Glutamatergic neuron (in vitro differentiated cells): ENCODE measurements at places on chromosomes 3 and 15. TPM values are rescaled to one million over a fixed set of nuclear protein-coding genes. Genes with fewer than 3 reads are reported as not detected.
A peak's percentile ranks its signal among the peaks of the same experiment; 100 is the strongest.

DNA sequence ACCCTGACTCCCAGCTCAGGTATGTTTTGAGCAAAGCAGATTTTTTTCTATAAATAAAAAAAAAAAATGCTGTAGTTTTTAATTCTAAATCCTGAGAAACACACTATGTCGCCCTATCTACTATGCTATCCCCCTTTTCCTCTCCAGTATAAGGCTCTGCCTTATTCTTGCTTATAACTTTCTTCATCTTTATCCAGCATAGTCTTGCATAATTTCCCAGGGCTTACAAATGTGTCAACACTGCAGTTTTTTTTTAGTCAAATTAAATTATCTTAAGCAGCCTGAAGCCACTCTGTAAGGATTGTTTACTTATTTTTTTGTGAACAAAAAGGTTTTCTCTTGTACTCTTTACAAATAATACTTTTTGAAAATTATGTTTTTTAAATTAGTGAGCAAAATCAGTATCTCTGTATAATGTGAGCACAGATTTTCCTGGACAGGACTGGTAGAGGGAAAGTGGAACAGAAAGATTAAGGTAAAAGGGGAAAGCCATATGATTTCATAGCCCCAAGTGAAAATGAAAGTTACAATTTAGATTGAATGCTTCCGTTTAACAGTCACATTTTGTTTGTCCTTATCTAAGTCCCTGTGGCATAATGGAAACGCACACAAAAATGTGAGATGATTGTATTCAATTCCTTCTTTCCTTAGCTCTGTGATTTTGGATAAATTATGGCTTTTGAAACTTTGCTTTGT, 5.6 kb upstream of the PYDC2 start:
- no peak overlapping the region for H3K27ac ChIP-seq
- H3K4me1 ChIP-seq = no peaks in the 10 kb centered on the region
- no peaks in the 10 kb centered on the region for H3K27me3 ChIP-seq
- H3K4me3 ChIP-seq = no peak overlapping the region

DNA sequence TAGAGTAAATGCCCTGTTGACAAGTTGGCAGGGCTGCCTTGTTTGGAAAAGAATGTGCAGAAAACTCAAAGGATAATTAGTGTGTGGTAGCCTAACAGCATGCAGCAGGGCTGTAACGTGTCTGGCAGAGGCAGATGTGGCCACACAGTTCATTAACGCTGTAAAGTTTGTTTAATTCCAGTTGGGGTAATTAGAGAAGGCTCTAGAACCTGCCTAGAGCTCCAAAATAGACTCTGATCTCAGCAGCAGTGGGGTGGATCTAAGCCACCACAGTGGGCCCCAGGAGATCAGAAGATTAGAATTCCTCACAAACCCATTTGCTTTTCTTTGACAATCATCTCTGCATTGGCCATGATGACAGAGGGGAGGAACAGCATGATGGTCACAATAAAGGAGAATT, 65.1 kb upstream of the LEKR1 start:
- DNase-seq = no peak
- H3K36me3 ChIP-seq = no peaks in the 10 kb centered on the region
- no peaks in the 10 kb centered on the region for H3K27me3 ChIP-seq
- H3K4me3 ChIP-seq = no peak overlapping the region
- peaks cover 5% of the 10 kb centered on the region for H3K4me1 ChIP-seq

- no peak overlapping the region for H3K27ac ChIP-seq
- no peak for DNase-seq
- peaks cover 4% of the 10 kb centered on the region for H3K4me1 ChIP-seq
- peaks cover 4% of the 10 kb centered on the region for H3K36me3 ChIP-seq
- no peak overlapping the region for H3K4me3 ChIP-seq
Measured at GRCh38 chr3:185779461-185779860, 45.4 kb downstream of the IGF2BP2 start.

GRCh38 chr3:125186261-125186787, 26.2 kb downstream of the SLC12A8 start:
- peak overlapping the region; percentile 95 for H3K27ac ChIP-seq
- H3K4me1 ChIP-seq = peaks cover 26% of the 10 kb centered on the region
- peak overlapping the region; percentile 60 for H3K4me3 ChIP-seq
- peaks cover 5% of the 10 kb centered on the region for H3K27me3 ChIP-seq
- no peak for DNase-seq

GRCh38 chr3:160601288-160601687, 35.9 kb upstream of the KPNA4 start:
- DNase-seq = no peak
- no peaks in the 10 kb centered on the region for H3K27me3 ChIP-seq
- no peak overlapping the region for H3K4me3 ChIP-seq
- H3K36me3 ChIP-seq = no peaks in the 10 kb centered on the region
- no peak overlapping the region for H3K27ac ChIP-seq

GRCh38 chr15:69088300-69088965, 72.0 kb upstream of the GLCE start:
- no peak overlapping the region for H3K27ac ChIP-seq
- no peak overlapping the region for H3K4me3 ChIP-seq
- H3K36me3 ChIP-seq = no peaks in the 10 kb centered on the region
- DNase-seq = no peak

- H3K4me1 ChIP-seq = peaks cover 7% of the 10 kb centered on the region
- H3K4me3 ChIP-seq = peak overlapping the region; percentile 83
- DNase-seq = no peak
- H3K36me3 ChIP-seq = no peaks in the 10 kb centered on the region
Measured at GRCh38 chr3:101677436-101678286, 729 bp upstream of the ZBTB11 start.

- peaks cover 2% of the 10 kb centered on the region for H3K27me3 ChIP-seq
- no peaks in the 10 kb centered on the region for H3K36me3 ChIP-seq
- no peak for DNase-seq
- no peak overlapping the region for H3K27ac ChIP-seq
- H3K4me3 ChIP-seq = no peak overlapping the region
- H3K4me1 ChIP-seq = no peaks in the 10 kb centered on the region
Measured at GRCh38 chr3:45064512-45065372, 38.6 kb downstream of the CLEC3B start.

GRCh38 chr3:36941162-36941561, 3.7 kb downstream of the TRANK1 start:
- no peak overlapping the region for H3K27ac ChIP-seq
- no peak overlapping the region for H3K4me3 ChIP-seq
- peaks cover 14% of the 10 kb centered on the region for H3K27me3 ChIP-seq
- peaks cover 11% of the 10 kb centered on the region for H3K36me3 ChIP-seq
- H3K4me1 ChIP-seq = no peaks in the 10 kb centered on the region

DNA sequence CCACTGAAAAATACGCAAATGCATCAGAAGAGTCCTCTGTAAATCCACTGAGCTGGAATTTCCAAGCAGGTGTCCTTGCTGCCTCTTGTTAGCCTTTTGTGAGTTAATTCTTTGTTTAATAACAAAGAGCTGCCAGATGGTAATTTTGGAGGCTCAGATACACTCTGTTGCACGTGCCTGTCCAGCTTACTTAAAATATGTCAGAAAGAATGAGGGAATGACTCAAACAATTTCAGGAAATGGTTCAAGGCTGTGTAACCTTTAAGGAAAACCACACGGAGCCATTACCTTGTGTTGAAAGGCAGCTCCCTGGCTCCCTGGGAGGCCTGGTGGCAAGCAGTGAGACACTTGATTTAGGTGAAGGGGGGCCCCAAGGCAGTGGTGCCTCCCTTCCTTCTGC, 302.2 kb upstream of the CTDSPL start:
- no peak for DNase-seq
- no peak overlapping the region for H3K4me3 ChIP-seq
- peaks cover 5% of the 10 kb centered on the region for H3K36me3 ChIP-seq
- H3K4me1 ChIP-seq = peaks cover 12% of the 10 kb centered on the region

- H3K27ac ChIP-seq = no peak overlapping the region
- DNase-seq = no peak
- H3K4me1 ChIP-seq = no peaks in the 10 kb centered on the region
- no peak overlapping the region for H3K4me3 ChIP-seq
Measured at GRCh38 chr15:63758341-63758740, 75.4 kb downstream of the HERC1 start.

DNA sequence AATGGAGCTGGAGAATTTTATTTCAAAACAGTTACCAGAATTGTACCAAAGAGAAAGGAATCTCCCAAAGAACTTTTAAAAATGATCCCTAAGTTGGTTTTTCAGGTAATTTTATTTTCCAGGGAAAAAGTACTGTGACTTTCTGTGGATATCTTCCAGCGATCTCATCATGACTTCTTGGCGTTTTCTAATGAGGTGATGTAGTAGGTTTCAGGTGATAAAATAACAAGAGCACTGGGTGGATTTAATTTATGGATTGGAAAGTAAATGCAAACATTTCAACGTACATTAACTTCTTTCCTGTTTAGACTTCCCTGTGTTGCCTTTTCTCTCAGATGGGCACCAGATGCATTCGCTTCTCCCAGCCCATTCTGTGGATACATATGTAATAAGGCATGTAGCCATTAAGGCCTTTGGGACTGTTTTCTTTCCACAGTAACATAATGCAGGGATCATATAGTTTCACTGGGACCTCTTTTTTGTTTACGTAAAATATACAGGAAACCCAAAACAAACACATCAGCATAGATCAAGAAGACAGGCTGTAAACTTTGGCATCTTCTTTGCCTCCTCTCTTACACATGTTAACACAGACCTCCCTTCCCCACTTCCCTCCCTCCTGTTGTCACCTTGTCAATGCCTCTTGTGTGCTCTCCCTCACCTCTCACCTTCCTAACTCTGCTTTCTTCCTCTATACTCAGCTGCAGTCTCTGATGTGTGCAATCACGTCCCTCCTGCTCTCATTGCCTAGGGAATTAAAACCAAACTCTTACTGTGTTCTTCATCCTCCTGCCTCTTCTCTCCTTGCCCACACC, 13.0 kb downstream of the PHLDB2 start:
- no peaks in the 10 kb centered on the region for H3K36me3 ChIP-seq
- peak overlapping the region; percentile 67 for H3K27ac ChIP-seq
- peaks cover 34% of the 10 kb centered on the region for H3K4me1 ChIP-seq

DNA sequence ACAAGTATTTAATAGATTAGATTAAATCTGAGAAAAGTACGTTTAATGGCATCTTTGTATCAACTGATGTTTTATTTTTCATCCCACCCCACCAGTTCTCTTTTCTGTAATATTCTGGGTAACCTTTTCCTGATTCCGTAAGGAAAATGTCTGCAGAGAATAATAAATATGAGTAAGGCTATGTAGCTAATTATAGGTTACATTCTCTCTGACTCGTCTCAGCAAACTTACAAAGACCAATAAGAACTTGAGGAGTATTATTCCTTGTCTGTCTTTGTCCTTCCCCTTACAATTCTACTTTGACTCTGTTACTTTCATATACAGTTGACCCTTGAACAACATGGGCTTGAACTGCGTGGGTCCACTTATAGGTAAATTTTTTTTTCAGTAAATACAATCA, 12.1 kb downstream of the SNAP23 start:
- no peak overlapping the region for H3K4me3 ChIP-seq
- DNase-seq = no peak
- H3K27me3 ChIP-seq = no peaks in the 10 kb centered on the region
- no peak overlapping the region for H3K27ac ChIP-seq
- no peaks in the 10 kb centered on the region for H3K36me3 ChIP-seq

DNA sequence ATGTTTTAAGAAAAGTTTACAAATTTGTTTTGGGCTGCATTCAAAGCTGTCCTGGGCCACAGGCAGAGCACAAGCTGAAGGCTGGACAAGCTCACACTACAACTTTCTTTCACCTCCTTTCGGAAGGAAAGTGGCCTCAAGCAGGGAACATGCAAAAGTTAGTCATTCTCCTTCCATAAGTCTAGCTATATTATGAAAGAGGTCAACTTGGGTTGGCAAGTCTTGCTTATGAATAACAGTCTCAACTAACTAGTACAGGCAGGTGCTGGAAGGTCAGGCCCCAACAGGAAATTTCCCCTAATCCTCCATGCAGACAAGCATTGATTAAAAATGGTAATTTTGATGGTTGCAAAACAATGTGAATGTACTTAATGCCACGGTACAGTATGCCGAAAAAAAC, 69.4 kb downstream of the OSBPL10 start:
- H3K36me3 ChIP-seq = no peaks in the 10 kb centered on the region
- H3K4me1 ChIP-seq = peaks cover 30% of the 10 kb centered on the region
- H3K27ac ChIP-seq = no peak overlapping the region
- H3K4me3 ChIP-seq = no peak overlapping the region

GRCh38 chr3:111311709-111312235, 230.2 kb upstream of the CD96 start:
- H3K36me3 ChIP-seq = no peaks in the 10 kb centered on the region
- peaks cover 3% of the 10 kb centered on the region for H3K4me1 ChIP-seq
- peaks cover 2% of the 10 kb centered on the region for H3K27me3 ChIP-seq
- H3K4me3 ChIP-seq = no peak overlapping the region
- H3K27ac ChIP-seq = no peak overlapping the region
- no peak for DNase-seq

DNA sequence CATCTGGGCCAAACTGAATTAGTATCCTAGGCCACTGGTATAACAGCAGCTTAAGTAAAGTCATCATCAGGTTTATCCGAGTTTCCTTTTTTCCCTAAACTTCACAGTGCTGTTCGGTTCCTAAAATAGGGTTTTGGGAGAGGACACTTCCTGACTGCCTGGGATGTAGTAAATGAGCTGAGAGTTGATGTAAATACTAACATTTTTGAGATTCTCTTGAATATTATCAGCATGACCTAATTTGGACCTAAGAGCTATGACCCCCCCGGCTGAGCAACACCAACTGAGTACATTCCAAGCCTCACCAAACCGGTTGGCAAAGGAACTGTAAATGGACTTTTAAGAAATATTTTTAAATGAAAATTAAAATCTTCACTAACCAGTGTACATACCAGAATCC, 78.8 kb downstream of the IL5RA start:
- no peak overlapping the region for H3K4me3 ChIP-seq
- no peaks in the 10 kb centered on the region for H3K4me1 ChIP-seq
- no peaks in the 10 kb centered on the region for H3K36me3 ChIP-seq
- no peaks in the 10 kb centered on the region for H3K27me3 ChIP-seq

- no peak overlapping the region for H3K27ac ChIP-seq
- H3K4me3 ChIP-seq = no peak overlapping the region
- peaks cover 7% of the 10 kb centered on the region for H3K4me1 ChIP-seq
- no peak for DNase-seq
- no peaks in the 10 kb centered on the region for H3K36me3 ChIP-seq
Measured at GRCh38 chr3:36965440-36965839, 20.6 kb upstream of the TRANK1 start.

DNA sequence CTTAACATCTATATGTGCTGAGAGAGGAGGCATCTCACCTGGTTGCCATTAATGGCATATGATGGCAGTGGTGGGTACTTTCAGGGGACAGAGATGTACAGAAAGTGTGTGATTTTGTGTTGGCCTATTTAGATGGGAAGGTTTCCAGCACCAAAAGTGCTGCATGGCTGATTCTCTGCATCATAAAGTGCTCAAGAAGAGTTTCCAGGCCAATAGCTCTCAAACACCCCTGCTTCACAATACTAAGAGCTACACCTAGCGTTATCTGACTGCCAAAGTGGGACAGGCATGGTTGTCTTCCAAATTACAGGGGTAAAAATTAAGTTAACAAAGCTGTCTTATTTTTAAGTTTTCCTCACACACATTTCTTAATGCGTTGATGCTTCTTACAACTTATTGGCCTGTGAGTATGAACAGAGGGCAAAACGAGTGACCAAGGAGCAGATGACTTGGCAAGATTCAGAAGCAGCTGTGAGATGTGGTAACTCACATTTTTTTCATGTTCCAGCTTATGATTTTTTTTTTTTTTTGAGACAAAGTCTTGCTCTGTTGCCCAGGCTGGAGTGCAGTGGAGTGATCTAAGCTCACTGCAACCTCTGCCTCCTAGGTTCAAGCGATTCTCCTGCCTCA, 41.4 kb upstream of the VEPH1 start:
- H3K27me3 ChIP-seq = peaks cover 4% of the 10 kb centered on the region
- H3K27ac ChIP-seq = no peak overlapping the region
- peaks cover 6% of the 10 kb centered on the region for H3K36me3 ChIP-seq
- DNase-seq = no peak

The CCR1 gene
- total RNA-seq = not detected

The CACNA1D gene
- total RNA-seq = 5.0 TPM

The ADCY5 gene
- 2.1 TPM for total RNA-seq

The PEX5L gene
- 41.0 TPM for total RNA-seq

The DGKG gene
- total RNA-seq = 24.1 TPM

The C3orf85 gene
- not detected for total RNA-seq

The GRAMD1C gene
- total RNA-seq = 2.1 TPM

The RPL39L gene
- total RNA-seq = 15.1 TPM

The SHC4 gene
- 4.4 TPM for total RNA-seq
